ENCODE measurements at places on chromosomes 6 and 20.
A peak's percentile ranks its signal among the peaks of the same experiment; 100 is the strongest.

- no peak for DNase-seq
Observed at GRCh38 chr20:43167021-43167420, 22.7 kb downstream of the PTPRT start.

GRCh38 chr6:150183105-150183504 lies 40.3 kb downstream of the PPP1R14C start:
- DNase-seq, result no peak

DNA sequence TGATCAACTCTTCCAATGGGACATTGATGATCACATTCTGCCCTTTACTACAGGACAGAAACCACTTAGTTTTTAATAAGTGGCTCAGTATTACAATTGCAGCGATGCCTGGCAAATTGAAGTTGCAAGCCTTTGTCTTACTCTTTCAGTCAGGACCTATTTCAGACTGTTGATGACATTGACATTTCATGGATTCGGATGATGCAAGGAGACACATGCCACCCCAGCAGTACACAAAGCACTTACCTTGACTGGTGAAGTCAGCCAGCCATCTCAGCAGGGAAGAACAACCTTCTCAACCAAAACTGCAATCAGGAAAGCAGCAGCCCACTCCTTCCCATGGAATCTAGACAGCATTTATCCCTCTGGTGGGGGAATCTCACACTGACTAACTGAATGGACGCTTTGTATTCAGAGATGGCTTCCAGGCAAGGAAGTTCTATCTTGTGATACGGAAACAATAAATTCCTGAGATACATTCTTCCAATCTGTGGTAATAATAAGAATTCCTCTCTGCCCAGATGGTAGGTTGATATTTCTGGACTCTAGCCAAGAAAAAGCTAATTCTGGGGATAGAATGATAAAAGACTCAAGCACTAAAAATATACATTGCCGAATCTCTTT lies 24.8 kb downstream of the NFYA start:
- DNase-seq, result peak; percentile 25

DNA sequence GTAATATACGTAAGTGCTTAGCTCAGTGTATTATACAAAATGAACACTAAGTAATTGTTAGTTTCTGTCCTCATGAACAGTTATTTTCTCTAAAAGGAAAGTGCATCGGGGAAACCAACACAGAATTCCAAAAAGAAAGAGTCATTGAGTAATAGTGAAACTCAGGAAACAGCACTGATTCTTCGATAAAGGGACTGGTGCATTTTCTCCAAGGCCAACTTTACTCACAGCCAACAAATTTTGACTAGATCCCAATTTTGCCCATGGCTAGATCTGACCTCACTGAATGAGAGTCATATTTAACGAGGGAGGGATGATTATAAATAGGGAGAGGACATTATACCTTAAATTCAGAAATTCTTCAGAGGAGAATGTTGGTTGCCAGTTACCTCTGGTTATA lies 390.9 kb upstream of the NRSN1 start:
- no peak for DNase-seq

- no peak for DNase-seq
Observed at GRCh38 chr20:18091623-18092022, 33.9 kb upstream of the OVOL2 start.

- no peak for DNase-seq
Observed at GRCh38 chr6:169850746-169851145, 99.3 kb downstream of the ERMARD start.

- no peak for DNase-seq
Observed at GRCh38 chr6:14622085-14622484, 504.5 kb downstream of the CD83 start.

DNA sequence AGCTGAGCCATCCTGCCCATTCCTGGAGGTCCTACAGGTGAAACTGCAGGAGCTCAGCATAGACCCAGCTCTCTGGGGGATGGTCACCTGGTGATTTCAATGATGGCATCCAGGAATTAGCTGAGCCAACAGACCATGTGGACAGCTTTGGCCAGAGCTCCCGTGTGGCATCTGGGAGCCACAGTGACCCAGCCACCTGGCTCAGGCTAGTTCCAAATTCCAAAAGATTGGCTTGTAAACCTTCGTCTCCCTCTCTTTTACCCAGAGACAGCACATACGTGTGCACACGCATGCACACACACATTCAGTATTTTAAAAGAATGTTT lies 44.0 kb downstream of the SIRPA start:
- DNase-seq, result no peak

GRCh38 chr6:136544326-136544725 lies 5.9 kb downstream of the MAP7 start:
- DNase-seq, result no peak

DNA sequence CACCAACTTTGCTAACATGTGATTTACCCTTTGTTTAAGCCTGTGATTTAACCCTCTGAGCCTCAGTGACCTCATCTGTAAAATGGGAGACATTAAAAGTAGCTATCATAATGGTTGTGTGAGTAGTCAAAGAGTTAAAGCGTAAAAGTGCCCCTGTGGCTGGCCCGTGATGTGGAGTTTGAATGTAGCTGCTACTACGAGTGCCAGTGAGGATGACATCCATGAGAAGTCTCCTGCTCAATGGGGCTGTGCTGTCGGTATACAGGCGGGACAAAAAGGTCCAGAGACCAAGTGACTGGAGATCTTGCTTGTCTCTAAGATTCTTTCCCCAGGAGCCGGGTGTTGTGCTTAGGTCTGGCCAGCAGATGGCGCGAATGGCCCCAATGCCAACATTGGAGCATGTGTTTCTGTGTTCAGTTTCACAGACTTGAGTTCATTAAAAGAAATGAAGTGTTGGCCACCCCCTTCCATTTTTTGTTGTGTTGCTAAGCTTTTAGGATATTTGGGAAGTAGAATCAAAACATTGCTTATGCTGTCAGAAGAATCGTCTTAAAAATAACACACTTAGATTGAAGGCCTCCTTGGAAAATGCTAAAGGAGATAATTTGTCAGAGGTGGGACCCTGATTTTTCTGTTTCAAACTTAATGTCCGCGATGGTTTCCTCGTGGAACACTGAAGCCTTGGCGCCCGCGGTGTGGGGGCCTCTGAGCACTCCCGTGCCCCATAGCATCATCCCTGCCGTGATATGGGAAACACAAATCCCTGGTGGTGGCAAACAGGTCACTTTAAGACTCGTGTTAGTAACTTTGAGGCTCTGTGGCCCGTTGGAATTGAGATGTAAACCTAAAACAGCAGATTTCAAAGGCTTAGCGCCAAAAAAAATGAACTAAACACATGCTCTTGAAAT lies 9.3 kb upstream of the RBM38 start:
- DNase-seq, result peak; percentile 51

- DNase-seq, result no peak
Observed at GRCh38 chr20:33407251-33407650, 5.9 kb upstream of the CDK5RAP1 start.

- no peak for DNase-seq
Observed at GRCh38 chr6:122696079-122696478, 83.4 kb upstream of the FABP7 start.

DNA sequence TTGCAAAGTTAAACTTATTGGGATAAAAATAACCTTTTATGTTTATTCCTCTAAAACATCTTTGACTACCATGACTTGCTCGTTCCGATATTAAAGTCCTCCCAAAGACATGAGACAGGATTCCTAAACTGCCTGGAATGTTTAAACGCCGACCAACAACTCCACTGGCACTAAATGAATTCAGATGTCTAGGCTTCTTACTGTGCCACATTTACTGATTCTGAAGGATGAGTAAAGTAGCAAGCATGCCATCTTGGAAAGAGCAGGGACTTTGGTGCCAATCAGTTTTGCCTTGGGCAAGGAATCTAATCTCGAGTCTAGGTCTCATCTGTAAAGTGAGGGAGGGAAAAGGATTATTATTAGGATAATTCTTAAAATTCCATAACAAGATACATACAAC lies 25.3 kb downstream of the MBOAT1 start:
- DNase-seq, result no peak
